ENCODE measurements at places on chromosomes 13 and 19.

DNA sequence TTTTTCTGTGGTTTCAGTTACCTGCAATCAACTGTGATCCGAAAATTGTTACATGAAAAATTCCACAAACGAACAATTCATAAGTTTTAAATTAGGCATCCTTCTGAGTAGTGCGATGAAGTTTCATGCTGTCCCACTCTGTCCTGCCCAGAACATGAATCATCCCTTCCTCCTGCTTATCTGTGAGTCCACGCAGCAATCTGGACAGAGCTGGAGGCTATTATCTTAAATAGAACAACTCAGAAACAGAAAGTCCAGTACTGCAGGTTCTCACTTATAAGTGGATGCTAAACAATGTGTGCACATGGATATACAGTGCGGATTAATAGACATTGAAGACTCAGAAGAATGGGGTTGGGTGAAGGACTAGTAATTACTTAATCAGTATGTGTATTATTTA, 583.7 kb upstream of the SPRY2 start:
- DNase-seq, result no peak

GRCh38 chr13:61954092-61954491, 538.4 kb upstream of the PCDH20 start:
- no peak for DNase-seq

GRCh38 chr13:20182231-20182846, 10.4 kb downstream of the GJB2 start:
- no peak for DNase-seq

- no peak for DNase-seq
Observed at GRCh38 chr13:109211616-109212015, 574.8 kb downstream of the IRS2 start.

DNA sequence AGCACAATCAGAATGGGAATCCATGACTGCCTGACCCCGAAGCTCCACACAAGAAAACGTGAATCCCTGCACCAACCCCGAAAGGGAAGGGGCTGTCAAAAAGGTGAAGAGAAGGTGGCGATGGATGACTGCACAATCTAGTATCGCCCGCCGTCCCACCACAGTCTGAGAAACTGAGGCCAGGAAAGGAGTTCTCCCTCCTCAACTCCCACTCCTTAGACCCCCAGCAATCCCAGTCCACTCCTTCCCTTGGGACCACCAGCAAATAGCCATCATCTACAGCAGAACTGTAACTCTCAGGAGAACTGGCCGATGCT, 451 bp downstream of the NOSIP start:
- DNase-seq, result no peak

- DNase-seq, result no peak
Observed at GRCh38 chr13:59680429-59681024, 483.2 kb downstream of the DIAPH3 start.

GRCh38 chr13:35881360-35881759, 249.8 kb downstream of the DCLK1 start:
- no peak for DNase-seq

- no peak for DNase-seq
Observed at GRCh38 chr19:51721905-51722304, 1.9 kb downstream of the HAS1 start.

DNA sequence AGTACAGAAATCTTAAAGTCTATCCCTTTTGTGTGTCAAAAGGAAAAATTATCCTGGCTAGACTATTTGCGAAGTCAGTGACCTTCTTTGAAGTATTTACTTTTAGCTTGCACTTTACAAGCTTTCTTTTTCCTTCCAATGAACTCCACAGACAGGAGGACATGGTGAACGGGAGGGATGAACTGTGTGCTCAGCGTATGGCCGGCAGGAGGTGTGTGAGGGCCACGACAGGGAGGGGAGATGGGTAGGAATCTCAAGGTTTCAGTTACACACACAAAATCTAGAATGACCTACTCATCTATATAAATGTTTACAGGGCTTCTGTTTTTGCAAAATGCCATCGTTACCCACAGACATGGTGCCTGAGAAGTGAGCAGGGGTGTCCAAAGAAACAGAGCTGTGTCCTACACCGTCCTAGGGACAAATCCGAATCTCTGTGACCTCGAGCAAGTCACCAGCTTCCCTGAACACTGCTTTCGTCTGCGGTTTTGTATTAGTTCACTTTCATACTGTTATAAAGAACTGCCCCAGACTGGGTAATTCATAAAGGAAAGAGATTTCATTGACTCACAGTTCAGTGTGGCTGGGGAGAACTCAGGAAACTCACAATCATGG, 537.2 kb downstream of the LIG4 start:
- DNase-seq, result no peak

DNA sequence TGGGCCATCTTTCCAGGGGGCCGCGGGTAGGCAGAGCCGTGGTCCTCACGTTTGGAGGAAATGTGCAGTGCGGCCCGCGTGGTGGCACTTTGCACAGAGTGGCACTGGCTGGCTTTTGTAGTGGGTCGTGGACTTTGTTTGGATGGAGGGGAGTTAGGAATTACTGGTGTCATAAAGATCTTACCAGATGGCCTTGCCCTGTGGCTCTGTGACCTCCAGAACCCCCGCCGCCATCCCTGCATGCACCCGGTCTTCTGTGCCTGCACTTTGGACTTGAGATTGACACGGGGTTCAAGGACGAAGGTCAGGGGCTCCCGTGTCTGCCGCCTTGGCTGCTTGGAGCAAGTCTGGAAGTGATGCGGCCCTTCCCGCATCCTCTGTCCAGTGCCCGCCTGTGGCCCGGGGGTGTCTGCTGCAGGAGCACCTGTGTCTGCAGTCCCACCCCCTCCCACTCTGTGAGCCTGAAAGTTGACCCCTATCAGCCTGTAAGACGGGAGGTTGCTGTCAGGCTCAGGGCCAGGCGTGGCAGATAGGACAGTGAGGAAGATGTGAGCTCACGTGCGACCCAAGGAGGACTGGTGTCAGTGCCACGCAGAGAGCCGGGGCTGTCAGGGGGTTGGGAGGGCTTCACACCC, 2.2 kb downstream of the GNA11 start:
- no peak for DNase-seq

GRCh38 chr13:106275446-106276032, 259.9 kb downstream of the EFNB2 start:
- DNase-seq, result no peak

DNA sequence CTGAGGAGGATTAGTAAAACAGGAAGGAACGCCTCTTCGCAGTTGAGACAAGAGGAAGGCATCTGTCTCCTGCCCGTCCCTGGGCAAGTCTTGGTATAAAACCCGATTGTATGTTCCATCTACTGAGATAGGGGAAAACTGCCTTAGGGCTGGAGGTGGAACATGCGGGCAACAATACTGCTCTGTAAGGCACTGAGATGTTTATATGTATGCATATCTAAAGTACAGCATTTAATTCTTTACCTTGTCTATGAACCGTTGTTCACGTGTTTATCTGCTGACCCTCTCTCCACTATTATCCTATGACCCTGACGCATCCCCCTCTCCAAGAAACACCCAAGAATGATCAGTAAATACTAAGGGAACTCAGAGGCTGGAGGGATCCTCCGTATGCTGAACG, 722 bp upstream of the TIMM50 start:
- DNase-seq, result no peak

DNA sequence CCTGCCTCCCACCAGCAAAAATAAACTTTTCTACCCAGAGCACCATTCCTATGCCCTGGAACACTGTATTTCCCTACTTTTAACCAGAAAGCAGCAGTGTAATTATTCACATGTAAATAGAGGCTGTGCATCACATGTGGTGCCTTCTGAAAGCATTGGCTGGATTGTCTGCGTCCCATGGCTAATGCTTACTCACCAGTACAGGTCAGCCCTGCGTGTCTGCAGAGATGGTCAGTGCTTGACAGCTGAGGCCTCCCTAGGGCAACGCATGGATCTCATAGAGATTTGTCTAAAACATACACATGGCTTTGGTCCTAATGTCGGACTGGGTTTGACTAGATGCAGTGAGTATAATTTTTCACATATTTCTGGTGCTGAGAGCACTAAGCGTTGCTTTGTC, 64.2 kb downstream of the DPY19L3 start:
- DNase-seq, result no peak

DNA sequence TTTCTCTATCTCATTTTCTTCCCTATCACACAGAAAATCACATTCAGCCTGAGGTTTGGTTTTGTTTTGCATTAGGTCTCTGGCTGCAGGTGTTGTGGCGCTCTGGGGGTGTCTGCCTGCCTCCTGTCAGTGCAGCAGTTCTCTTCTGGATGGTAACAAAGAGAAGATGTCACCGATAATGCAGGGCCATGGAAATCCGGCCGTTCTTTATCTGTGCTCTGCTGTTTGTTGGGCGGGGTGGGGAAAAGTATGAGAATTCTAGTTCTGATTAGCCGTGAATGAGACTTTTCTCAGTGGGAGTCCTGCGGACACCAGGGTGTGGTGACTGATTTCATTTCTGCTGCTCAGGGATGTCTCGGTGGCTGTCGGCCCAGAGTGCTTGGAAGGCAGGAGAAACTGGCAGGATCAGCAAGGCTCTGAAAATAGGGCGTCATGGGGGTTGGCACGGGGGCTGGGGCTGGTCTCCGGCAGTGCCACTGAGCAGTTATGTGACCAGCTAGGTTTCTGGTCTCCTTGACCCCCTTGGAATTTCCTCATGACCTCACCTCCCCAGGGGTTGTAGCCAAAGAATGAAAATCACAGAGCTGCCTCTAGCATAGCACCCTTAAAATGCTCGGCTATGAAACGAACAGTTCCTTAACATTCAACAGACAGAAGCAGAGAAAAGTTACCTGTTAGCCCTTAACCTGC, 5.0 kb downstream of the RNF113B start:
- DNase-seq, result no peak

- no peak for DNase-seq
Observed at GRCh38 chr13:95245071-95245470, 56.2 kb downstream of the ABCC4 start.

DNA sequence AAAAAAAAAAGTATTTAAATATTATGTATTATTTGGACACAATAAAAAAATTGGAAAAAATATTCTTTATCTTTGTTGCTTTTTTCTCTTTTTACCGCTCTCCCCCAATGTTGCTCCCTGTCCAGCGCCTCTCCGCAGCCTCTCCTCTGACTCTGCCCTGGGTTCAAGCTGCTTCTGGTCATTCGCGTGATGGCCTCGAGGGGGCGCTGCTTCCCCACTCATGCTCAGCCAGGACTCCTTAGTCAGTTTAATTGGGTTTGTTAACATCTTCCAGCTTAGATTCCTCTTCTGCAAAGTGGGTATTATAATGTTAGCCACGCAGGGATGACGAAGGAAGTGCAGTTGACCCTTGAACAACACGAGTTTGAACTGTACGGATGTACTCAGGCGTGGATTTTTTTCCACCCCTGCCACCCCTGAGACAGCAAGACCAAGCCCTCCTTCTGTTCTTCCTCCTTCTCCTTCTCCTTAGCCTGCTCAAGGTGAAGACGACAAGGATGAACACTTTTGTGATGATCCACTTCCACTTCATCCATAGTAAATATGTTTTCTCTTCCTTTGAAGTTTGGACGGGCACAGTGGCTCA, 4.9 kb upstream of the NWD1 start:
- DNase-seq, result no peak

- DNase-seq, result no peak
Observed at GRCh38 chr19:53161123-53161522, 2.3 kb upstream of the ZNF347 start.

DNA sequence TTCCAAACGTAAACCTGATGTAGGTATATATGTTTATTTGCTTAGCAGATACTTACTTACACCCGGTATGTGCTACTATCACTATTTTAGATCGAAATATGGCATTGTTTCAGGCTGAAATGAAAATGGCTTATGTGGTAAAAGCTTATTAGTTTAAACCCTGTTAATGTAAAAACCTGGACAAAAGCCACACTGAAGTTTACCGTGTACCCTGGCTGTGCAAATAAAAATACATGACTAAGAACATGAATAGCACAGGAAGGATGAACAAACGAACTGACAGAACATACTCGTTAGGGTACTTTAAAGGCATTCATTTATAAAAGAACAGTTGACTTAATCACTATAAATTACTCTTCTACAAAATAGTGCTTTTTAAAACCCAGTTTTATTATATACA, 6.6 kb downstream of the CLDN10 start:
- no peak for DNase-seq

GRCh38 chr19:35000647-35001501, 751 bp downstream of the GRAMD1A start:
- no peak for DNase-seq

GRCh38 chr19:28966737-28967399, 246.1 kb downstream of the UQCRFS1 start:
- DNase-seq, result no peak

GRCh38 chr13:94709001-94709834, 3.1 kb downstream of the SOX21 start:
- no peak for DNase-seq

DNA sequence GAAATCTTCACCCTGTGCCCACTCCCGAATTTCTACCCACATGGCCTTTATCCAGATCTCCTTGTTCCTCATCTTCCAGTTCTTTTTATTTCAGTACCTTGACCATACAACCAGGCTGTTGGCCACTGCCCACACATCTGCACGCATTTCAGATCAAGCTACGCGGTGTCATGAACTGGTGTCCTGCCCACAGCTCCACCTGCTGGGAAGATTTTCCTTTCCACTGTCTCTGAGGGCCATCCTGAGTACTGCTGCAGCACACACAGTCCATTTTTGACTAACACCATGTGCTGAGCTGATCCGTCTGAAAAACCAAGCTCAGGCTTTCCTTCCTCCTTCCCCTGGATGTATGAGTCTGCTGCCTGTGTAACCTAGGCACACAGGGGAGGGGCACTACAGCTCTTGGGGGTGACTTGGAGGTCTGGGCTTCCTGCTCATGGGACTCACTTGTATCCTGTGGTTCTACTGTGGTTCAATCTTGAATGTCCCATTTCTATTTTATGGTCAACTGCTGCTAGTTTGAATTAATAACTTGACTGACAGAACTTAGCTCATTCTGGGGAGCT, 71.9 kb downstream of the WASF3 start:
- no peak for DNase-seq

GRCh38 chr19:8890260-8890659, 58.1 kb downstream of the MBD3L1 start:
- no peak for DNase-seq

- no peak for DNase-seq
Observed at GRCh38 chr19:9937001-9937411, 691 bp upstream of the OLFM2 start.

DNA sequence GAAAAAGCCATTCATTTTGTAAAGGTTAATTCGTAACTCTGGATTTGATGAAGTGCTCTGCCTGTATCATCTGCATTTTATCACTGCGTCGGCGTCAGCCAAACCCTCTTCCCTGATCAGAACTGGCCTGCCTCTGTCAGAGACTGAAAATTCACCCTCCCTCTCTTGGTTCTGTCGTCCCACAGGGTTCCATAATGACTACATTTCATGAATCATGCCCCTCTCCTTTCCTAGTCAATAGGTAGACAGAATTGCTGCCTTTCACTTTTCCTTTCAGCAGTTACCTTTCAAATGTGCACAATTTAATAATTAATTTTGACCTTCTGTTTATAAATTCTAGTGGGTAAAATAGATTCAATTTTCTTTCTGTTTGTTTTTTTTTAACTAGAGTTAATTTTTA, 423.4 kb downstream of the RFC3 start:
- DNase-seq, result no peak

GRCh38 chr19:28445826-28446225, 767.1 kb downstream of the UQCRFS1 start:
- no peak for DNase-seq

- DNase-seq, result no peak
Observed at GRCh38 chr13:41458187-41458760, 924 bp downstream of the RGCC start.

All from stimulated activated CD4-positive, alpha-beta T cell treated with anti-CD3 and anti-CD28 coated beads, TNF-alpha, amount 100 ng/mL, for 1 hour (primary cell).